Right ventricle myocardium inferior (tissue), 1 donor: ENCODE measurements at places on chromosomes 1 and 21. TPM values are rescaled to one million over a fixed set of nuclear protein-coding genes. Genes with fewer than 3 reads are reported as not detected.

- DNase-seq: no peak
Observed at GRCh38 chr1:89610457-89611011, 22.4 kb upstream of the LRRC8C start.

INTS11 gene
- total RNA-seq: 75.7 TPM

LRRC53 gene
- not detected for total RNA-seq

HS2ST1 gene
- total RNA-seq: 10.0 TPM

LHX8 gene
- not detected for total RNA-seq

PGLYRP3 gene
- not detected for total RNA-seq

- DNase-seq: no peak
Observed at GRCh38 chr1:56533197-56533596, 46.2 kb downstream of the PLPP3 start.

HUNK gene
- total RNA-seq: 0.08 TPM

GRCh38 chr1:241627453-241628259 is 12.5 kb downstream of the CHML start:
- DNase-seq: no peak

RNU11 gene
- not detected for total RNA-seq

MYOCOS gene
- not detected for total RNA-seq

- no peak for DNase-seq
Observed at GRCh38 chr1:169483500-169483966, 2.2 kb downstream of the SLC19A2 start.

GRCh38 chr1:187956975-187957374 is 1128.2 kb downstream of the PLA2G4A start:
- no peak for DNase-seq

CASQ2 gene
- 912 TPM for total RNA-seq

DNA sequence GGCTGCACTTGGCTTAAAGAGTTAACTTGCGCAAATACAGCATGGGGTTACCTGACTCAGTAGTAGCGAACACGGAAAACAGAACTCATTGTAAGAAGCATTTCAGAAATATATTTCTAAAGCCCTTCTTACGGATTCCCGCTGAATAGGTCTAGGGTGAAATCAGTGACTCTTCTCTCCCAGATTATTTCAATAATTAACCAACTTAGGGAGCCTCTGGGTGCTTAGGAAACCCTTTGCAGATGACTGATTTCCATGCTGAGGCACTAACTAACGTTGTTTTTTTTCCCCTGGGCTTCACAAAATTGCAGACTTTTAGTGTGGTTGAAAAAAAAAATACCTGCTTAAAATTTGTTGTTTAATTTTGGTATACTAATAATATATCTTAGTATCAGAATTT is 40.3 kb downstream of the BTG3 start:
- no peak for DNase-seq

MCOLN2 gene
- 0.19 TPM for total RNA-seq

GRCh38 chr21:35329940-35330660 is 281.0 kb upstream of the RUNX1 start:
- DNase-seq: no peak

PADI1 gene
- not detected for total RNA-seq

- no peak for DNase-seq
Observed at GRCh38 chr1:196209983-196210382, 398.3 kb downstream of the KCNT2 start.

DNA sequence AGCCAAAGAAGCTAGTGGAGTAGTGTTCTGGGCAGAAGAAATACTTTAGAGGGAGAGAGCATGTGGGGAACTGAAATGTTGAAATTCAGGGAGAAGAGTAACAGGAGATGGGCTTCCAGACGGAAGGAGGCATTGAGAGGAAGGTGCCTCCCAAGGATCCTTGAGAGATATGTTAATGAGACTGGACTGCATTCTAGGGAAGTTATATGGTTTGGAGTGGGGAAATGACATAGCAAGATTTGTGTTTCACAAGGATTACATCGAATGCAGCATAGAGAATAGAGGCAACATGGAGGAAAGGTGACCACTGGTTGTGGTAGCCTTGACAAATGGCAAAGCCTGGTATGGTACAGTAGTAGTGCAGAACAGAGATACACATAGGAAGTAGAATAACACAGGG is 160.5 kb upstream of the HMCN1 start:
- DNase-seq: no peak

DNA sequence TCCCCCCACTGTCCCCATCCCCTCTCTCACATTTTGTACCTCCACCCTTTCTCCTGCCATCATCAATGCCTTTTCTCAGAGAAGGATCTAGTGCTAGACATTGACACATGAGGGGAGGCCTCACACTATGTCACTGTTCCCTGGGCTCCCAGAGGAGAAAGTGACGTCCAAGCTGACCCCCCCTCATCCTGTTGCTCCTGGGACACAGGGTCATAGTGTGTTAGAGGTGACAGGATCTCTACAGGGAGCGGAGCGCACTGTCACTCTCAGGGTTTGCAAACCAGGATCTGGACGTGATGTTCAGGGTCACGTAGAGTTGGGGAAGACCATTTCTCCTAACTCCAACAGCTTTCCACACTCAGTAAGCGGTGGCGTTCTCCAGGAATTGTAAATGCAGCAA is 2.6 kb downstream of the NCMAP start:
- no peak for DNase-seq

H6PD gene
- total RNA-seq: 18.7 TPM

GRCh38 chr1:169100651-169101088 is 5.8 kb upstream of the ATP1B1 start:
- DNase-seq: no peak
